ENCODE measurements at places on chromosomes 6 and 20. TPM values are rescaled to one million over a fixed set of nuclear protein-coding genes. Genes with fewer than 3 reads are reported as not detected.

ENPP1 gene
- 32.1 TPM for total RNA-seq

DNA sequence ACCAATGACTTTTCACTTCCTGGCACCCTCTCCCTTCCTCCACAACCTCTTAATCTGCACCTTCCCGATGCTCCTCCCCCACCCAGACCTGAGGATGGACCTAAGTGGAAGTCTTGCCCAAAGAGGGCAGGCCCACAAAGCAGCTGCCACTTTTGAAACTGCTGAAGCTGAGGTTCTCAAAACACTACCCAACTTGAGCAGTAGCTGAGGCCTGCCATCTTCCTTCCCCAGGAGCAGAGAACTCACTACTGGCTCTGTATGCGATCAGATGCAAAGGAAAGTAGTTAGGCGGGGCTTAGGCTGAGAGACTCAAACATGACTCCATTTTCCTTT, 1.5 kb downstream of the HM13 start:
- no peak for DNase-seq

MAS1L gene
- total RNA-seq: not detected

- DNase-seq: no peak
Observed at GRCh38 chr6:37977715-37978114, 158.2 kb downstream of the ZFAND3 start.

TLDC2 gene
- total RNA-seq: not detected

DNA sequence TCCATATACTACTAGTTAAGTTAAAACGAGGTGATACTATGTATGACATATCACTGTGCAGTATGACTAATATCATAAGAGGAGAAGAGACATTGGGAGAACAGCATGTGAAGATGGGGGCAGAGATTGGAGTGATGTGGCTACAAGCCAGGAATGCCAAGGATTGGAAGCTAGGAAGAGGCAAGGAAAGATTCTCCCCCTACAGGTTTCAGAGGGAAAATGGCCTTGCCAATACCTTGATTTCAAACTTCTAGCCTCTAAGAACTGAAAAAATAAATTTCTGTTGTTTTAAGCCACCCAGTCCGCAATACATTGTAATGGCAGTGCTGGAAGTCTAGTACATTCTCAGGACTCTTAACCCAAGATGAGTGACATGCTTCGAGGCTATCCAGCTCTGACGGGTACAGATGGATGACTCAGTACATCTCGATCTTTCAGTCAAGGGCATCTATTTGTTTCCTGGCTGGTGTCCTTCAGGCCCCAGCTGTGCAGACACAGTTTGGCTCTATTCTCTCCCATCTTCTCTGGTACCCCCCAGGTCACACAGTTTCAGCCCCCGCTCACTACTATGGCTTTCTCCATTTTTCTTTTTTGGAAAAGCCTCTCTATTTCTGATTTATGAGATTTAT, 55.5 kb upstream of the THEMIS start:
- DNase-seq: no peak

- no peak for DNase-seq
Observed at GRCh38 chr6:17022604-17023003, 79.2 kb upstream of the STMND1 start.

PACRG gene
- not detected for total RNA-seq

DNA sequence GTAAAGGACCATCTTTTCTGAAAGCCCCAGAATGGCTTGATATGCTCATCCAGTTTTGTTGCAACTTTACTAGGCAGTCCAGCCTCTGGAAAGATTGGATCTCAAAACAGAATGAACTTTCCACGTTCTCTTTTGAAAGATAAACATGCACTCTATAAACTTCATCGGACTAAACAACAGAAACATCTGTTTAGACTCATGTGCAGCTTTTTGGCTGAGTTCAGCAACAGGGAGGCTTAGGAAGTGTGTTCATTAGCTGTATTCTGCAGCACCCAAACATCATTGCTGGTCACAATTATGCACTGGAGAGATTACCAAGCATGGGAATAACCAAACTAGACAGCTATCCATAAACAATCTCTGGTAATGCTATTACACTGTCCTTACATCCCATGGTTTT, 180.5 kb downstream of the TENT5A start:
- no peak for DNase-seq

GRCh38 chr6:140101367-140101766, 726.9 kb upstream of the CITED2 start:
- no peak for DNase-seq

GRCh38 chr6:114419175-114419574, 76.4 kb upstream of the HS3ST5 start:
- no peak for DNase-seq

DNA sequence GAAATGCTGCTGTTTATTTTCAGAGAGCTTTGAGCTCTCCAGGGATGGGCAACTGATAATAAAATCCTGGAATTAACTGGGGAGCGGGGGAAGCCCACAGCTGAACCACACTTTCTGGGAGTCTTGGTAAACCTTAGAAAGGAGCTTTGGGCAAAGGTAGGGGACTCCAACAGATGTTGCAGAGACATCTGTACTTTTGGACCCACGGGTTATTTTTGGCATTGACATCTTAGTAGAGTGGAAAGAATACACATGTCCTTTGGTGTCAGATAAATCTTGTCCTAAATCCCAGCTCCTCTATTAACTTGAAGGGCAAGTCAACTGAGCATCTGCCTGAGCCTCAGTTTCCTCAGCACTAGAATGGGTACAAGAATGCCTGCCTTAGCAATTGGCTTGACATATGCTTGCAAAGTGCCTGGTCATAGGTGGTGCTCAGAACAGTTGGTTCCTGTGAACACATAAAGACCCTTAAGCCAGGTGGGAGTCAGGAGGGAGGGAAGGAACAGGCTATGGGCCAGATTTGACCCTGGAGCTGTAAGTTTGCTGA, 5.8 kb downstream of the SLC22A3 start:
- no peak for DNase-seq

DNA sequence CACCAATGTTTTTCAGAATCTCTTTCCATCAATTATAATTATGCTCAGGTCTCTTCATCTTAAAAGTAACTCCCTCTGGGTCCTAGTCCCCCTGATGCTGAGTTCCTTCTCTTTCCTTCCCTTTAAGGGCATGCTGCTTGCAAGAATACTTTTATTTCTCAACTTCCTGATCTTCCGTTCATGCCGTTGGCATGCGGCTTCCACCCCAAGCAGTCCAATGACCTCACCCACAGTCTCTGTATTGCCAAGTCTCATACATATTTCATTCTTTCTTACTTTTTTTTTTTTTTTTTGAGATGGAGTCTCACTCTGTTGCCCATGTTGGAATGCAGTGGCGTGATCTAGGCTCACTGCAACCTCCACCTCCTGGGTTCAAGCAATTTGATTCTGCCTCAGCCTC, 83.5 kb downstream of the NDUFAF5 start:
- no peak for DNase-seq

DNA sequence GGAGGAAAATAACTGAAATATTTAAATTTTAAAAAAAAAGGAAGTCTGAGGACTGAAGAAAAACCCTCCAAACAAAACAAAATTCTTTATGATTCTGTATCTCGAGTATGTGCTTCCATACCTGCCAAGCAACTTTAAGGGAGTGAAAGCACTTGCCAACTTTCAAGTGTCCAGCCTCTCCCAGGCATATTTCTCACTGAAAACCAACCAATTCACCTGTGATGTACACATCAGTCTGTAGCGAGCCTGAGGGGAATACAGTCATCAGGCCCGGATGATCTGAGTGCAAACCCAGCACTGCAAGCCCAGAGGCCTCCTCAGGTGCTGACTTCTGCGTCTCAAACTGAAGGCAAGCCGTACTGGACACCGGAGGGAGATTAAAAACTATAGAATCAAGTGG, 164.8 kb upstream of the NT5E start:
- DNase-seq: no peak

GPSM3 gene
- 39.2 TPM for total RNA-seq

SIM1 gene
- total RNA-seq: not detected

DNA sequence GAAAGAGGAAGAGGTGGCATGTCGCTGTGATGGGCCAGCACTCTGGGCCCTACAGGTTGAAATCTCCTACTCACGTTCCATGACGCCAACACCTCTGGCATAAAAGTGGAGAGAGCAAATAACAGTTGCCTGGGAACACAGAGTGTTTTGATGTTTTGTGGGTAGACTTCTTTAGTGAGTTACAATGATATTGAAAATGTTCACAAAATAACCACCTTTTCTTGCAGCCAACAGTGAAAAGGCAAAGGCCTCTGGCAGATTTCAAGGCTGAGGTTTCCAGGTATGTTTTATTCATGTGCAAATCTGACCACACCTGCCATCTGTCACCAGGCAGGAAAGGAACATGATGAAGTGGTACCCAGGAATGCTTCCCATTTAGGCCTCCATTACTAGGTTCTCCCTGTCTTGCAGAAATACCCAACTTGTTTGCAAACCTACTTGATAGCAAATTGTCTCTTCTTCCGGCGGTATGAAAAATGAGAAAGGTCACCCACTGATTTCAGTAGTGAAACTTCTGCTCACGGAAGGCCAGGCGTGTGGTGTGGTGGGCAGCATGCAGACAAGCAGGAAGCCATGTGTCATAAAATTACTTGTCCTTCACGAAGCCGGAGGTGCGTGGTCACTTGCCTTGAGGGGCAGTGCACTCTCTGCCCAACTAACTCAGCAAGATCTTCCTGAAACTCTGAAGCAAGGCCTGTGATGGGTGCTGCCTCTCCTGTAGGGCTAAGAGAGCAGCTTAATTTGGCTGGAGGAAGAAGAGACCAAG, 299.1 kb upstream of the PRDM1 start:
- DNase-seq: no peak

SPATS1 gene
- not detected for total RNA-seq

EFHC1 gene
- 10.4 TPM for total RNA-seq

GRCh38 chr6:26576929-26577719, 19.6 kb upstream of the ABT1 start:
- no peak for DNase-seq

TGM3 gene
- total RNA-seq: not detected

GRCh38 chr20:62892348-62893304, 31.0 kb upstream of the TCFL5 start:
- no peak for DNase-seq

DNA sequence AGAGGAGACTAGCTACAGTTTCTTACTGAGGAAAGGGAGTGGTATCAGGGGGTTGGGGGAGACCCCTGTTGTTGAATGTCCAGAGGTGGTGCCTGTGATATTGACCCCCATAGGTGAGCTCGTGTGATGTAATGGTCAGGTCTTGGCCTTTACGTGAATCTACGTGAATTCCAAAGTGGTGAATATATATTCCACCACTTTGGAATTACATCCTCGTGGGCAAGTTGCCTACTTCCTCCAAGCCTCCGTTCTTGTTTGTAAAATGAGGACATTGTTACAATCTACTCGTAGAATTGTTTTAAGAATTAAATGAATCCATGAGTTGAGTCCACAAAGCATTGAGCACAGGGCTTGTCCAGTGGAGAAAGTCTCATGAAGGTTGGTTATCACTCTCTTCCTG, 47.3 kb downstream of the TSHZ2 start:
- no peak for DNase-seq

WFDC10B gene
- not detected for total RNA-seq

GRCh38 chr6:99093456-99094190, 145.9 kb upstream of the FBXL4 start:
- DNase-seq: no peak

DNA sequence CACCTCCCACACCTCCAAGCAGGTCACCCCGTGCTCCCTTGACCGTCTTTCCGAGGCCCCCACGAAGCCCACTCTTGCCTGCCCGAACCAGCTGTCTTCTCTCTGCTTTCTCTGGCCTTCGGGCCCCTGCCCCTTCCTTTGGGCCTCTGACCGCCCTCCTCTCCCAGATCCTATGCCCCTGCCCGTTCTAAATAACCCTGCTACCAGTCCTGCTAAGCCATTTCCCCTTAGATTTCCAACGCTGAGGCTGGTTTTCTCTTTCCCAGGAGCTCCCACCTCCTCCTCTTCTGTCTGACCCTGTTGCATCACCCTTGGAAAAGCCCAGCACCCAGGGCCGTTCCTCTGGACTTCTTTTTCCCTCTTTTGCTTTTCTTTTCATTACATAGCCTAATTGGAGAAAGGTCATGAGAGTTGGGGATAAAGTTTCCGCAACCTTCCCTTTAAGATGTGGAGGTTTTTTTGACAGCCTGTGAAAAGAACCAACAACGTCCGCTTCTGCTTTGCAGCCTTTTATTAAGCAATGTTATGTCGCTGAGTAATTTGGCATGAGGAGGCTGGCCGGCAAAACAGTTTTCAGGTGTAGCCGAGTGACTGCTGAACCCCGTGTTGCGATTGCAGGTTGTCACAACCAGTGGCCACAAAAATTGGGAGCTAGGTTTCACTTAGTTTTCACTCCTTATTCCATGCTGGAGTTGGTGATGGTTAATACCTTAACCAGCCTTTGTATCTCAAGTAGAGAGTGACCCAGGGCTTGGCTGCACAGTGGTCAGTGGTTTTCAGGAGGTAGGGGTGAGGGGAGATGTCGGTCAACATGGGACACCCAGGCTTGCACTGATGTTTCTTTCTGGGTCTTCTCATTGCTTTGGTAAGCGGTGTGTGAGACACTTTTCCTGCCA, 970 bp downstream of the BLTP3A start:
- DNase-seq: no peak

- DNase-seq: no peak
Observed at GRCh38 chr6:1395941-1396908, 6.8 kb downstream of the FOXF2 start.

DNA sequence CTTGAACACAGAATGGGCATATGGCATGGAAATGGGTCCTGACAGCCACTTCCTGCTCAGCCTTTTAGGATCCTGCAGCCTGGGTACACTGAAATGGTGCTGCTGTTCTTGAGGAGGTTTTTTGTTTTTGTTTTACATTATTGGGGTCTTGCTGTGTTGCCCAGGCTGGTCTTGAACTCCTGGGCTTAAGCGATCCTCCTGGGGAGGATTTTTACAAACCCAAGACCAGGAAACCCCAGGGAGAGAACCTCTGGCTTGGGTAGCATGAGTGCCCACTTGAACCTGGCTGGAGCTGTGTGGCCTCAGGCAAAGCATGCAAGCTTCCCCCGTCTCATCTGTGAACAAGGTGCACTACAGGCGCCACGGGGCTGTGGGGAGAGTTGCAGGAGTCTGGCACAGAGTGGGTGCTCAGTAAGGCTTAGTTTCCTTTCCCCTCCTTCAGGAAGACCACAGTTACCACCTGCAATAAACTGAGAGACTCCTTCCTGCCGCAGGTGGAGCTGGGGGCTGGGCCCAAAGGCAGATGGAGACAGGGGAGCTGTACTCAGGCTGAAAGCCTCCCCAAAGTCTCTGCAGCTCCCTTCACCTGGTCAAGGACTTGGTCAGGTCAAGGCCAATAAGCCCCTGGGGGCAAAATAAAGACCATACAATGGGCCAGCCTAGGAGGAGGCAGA, 1.8 kb downstream of the SLA2 start:
- no peak for DNase-seq

GRCh38 chr20:62331347-62331746, 28.6 kb downstream of the ADRM1 start:
- DNase-seq: no peak

MC3R gene
- not detected for total RNA-seq

EPB41L1 gene
- 59.7 TPM for total RNA-seq

- no peak for DNase-seq
Observed at GRCh38 chr6:35230950-35231349, 17.2 kb downstream of the SCUBE3 start.

CDKN1A gene
- 245 TPM for total RNA-seq

- DNase-seq: no peak
Observed at GRCh38 chr20:8432435-8433148, 300.5 kb downstream of the PLCB1 start.

TTLL9 gene
- total RNA-seq: 0.13 TPM

Data from mesenteric fat pad (tissue), 1 donor.